ENCODE measurements at places on chromosomes 7 and 10. TPM values are rescaled to one million over a fixed set of nuclear protein-coding genes. Genes with fewer than 3 reads are reported as not detected.

DNA sequence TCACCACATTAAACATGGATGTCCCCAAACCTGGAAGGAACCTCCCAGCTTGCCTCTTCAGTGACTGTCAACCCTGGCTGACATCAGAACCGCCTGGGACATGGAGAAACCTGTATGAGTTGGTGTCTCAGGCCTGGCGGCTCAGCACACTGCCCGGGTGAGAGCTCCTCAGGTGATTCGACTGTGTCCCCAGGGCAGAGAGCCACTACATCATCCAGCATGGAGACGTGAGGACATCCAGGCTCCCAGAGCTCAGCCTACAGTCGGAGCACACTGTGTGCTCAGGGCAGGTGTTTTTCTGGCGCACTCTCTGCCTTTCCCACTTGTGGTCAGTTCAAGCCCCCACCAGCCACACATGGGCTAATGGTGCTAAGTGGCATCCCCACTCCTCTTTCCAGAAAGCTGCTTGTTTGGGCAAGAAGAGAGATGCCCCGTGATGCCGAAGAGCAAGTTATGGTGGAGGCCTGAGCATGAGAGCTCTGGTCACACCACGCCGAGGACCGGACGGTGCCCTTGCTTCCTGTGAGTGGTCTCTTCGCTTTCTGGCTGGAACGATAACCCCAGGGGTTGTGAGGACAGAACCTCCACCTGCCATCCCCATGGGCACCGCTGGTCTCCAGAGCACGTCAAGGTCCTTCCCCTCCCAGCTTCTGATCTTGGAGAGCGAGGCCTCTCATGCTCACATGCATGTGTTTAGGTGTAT, 38.5 kb downstream of the AMZ1 start:
- DNase-seq, result no peak

DNA sequence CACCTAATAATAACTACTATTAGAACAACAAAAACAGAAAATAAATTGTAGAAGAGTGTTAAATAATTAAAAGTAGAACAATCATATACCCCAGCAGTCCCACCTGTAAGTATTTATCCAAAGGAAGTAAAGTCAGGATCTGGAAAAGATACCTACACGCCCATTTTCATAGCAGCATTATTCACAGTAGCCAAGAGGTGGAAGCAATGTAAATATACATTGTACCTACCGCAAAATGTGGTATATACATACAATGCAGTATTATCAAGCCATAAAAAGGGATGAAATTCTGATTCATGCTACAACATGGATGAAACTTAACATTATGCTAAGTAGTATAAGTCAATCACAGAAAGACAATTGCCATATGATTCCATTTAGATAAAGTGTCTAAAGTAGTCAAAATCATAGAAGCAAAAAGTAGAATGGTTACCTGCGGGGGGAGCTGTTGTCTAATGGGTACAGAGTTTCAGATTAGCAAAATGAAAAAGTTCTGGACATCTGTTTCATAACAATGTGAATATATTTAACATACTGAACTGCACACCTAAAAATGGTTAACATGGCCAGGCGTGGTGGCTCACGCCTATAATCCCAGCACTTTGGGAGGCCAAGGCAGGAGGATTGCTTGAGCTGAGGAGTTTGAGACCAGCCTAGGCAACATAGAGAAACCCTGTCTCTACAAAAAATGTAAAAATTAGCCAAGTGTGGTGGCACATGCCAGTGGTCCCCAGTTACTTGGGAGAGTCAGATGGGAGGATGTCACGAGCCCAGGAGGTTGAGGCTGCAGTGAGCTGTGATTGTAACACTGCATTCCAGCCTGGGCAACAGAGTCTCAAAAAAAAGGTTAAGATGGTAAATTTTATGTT, 6.0 kb upstream of the TMED4 start:
- DNase-seq, result peak; percentile 78

- DNase-seq, result no peak
Observed at GRCh38 chr7:86928308-86928707, 131.1 kb downstream of the ELAPOR2 start.

The SLC39A12 gene
- not detected for total RNA-seq

GRCh38 chr10:59078978-59079377, 97.5 kb upstream of the PHYHIPL start:
- DNase-seq, result no peak

DNA sequence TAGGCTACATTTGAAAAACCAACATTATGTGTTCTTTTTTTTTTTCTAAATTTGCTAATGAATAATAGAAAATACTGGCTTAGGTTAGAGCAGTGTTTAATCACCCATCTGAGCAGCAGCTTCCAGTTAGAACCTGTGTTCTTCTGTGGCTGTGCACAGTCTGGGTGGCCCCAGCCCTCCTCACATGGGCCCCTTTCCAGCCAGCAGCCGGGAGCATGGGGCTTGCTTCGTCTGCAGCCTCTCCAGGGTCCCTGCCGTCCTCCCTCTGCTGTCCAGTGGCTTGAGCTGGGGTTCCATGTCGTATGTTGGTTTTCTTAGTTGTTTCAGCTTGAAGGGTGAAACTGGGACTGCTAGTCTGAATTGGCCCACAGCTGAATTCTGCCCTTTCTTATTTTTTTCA, 37.3 kb downstream of the BNIP3 start:
- DNase-seq, result no peak

GRCh38 chr10:97584060-97584797, at the start of gene HOGA1:
Gene HOGA1, plus strand, starts transcription at chr10:97584389. Its CDS starts 315 bp downstream, at chr10:97584704.
- peak; percentile 41 for DNase-seq

DNA sequence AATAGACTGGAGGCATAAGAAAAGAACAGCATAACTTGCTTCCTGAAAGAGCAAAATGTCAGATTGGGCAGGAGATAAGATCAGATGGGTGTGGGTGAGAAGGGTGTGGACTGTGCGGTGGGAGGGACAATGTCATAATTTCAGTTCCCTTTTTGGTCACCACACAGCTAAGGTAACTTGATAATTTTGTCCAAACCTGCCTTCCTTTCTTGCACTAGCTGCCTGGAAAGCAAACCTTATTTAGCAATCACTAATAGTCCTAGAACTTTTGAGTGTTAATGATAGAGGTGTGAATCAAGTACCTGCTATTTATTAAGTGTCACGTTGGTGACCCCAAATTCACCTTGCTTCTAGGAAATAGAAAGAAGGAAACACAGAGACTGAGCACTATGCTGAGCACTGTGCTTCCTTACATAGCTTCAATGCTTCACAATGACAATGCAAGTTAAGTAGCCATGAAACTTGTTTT, 72.4 kb upstream of the SP4 start:
- no peak for DNase-seq

- DNase-seq, result no peak
Observed at GRCh38 chr10:79890469-79890868, 58.4 kb downstream of the SFTPD start.

GRCh38 chr7:80307227-80307856, 172.7 kb downstream of the GNAI1 start:
- DNase-seq, result peak; percentile 71

- no peak for DNase-seq
Observed at GRCh38 chr10:31099664-31100063, 68.0 kb upstream of the ZNF438 start.

DNA sequence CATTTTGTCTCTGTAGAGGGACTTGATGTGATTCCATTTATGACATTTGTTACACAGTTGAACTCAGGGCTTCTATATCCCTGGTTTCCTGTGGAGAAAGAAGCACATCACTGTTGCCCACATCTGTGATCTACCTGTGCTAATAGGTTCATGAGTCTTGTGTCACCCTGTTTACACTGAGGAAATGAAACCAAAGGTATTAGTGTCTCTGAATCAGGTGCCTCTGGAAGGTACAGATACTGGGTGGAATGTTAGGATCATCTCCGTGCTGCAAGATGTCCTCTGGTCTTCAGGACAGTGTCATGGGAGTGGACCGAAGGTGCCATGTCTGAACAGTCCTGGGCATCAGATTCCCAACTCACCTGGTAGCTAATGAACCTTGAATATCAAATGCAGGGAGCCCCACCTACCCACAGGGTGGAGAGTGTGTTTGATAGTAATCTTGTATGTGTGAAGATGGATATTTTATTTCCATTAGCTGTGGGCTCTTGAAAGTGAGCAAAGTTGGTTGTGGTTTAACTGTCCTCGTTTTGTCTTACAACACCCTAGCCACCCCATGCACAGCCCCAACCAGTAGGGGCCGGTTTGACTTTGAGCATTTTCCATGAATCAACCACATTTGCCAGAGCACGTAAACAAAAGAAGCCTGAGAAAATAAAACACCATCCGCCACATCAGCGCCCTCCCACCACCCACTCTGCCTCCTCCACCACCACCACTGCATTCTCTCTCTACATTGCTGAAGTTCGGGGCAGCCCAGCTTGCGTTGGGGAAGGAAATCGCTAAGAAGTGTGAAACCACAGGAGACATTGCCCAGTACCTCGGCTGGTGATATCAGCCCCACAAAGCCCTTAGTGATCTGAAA, 40.7 kb downstream of the TARP start:
- DNase-seq, result peak; percentile 23

- DNase-seq, result no peak
Observed at GRCh38 chr10:79936625-79937615, 12.0 kb downstream of the SFTPD start.

- DNase-seq, result peak; percentile 17
Observed at GRCh38 chr10:69819716-69820506, 18.2 kb downstream of the COL13A1 start.

The UNCX gene
- not detected for total RNA-seq

DNA sequence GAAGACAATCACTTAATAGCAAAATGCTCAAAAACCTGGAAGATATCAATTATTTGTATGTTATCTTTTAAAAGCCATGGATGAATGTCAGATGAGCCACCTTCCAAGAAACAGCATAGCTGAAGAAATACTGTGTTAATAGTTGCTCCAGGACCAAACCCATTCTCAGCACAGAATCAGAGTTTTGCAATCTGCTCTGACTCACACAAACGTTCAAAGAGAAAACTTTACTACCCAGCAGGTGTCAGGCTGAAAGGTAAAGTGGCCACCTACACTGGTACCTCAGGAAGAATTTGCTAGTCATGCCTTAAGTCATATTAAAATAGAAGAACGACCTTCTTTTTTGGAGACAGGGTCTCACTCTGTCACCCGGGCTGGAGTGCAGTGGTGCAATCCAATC, 526.5 kb downstream of the PARD3 start:
- peak; percentile 62 for DNase-seq

DNA sequence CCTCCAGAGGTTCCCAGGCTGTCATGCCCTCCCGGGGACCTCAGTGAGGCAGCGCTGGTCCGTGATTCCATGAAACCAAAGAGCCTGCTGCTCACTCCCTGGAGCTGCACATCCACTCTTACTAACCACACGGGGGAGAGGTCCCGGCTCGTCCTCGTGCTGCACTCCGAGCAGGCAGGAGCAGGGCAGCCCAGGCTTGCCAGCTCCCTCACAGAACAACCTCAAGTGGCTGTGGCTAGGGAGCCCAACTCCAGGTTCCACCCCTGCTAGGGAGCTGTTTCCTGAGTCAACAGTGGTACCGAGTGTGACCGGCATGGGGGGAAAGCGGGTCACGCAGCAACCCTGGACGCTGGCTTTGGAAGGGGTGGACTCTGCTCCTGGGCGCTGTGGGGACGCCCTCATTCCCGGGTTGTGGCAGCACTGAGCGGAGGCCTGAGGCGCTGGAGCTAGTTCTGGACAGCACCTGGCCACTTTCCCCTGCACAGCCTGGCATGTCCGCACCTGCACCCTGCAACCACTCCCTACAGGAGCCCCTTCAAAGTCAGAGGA, 27.9 kb upstream of the PPP2R2D start:
- no peak for DNase-seq

The ST8SIA6 gene
- not detected for total RNA-seq

The INHBA gene
- total RNA-seq, result 65.2 TPM

- no peak for DNase-seq
Observed at GRCh38 chr7:55242613-55243012, 122.5 kb upstream of the LANCL2 start.

GRCh38 chr10:102461187-102462054, 10.1 kb upstream of the C10orf95 start:
- DNase-seq, result peak; percentile 77

DNA sequence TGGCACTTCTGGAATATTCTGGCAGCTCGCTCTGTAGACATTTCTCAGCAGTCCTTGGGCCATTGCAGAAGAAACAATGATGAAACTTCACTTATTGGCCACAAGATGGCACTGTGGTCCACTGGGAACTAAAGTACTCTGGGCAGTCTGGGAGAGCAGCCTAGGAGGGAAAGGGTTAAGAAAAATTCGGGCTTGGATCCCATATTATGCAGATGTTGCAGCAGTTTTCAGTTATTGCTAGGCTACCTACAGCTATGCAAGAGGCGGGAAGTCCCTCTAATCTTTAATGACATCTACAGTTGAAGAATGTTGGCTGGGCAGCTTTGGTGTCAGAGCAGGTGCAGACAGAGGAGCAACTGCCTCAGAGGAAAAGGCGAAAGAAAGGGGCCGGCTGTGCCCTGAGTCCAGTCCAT, 201.7 kb upstream of the PRSS58 start:
- DNase-seq, result peak; percentile 72

The ZPBP gene
- not detected for total RNA-seq

- no peak for DNase-seq
Observed at GRCh38 chr10:62813453-62813852, 2.7 kb downstream of the EGR2 start.

The BTBD16 gene
- not detected for total RNA-seq

DNA sequence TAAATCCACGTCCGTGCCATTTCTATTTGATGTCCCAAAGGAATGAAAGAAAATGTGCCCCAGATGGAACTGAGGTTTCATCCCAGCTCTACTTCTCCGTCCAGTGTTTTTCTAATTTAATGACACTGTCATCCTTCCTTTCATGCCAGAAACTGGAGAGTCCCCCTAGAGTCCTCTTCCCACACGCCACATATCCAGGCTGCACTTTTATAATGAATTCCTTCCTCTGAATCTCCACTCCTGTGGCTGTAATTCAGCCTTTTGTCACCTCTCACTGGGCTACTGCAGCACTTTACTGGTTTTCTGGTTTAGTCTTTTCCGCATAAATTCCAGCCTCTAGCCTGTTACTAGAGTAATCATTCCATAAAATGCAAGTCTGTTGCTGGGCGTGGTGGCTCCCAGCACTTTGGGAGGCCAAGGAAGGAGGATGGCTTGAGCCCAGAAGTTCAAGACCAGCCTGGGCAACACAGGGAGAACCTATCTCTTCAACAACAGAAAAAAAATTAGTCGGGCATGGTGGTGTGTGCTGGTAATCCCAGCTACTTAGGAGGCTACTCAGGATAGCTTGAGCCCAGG, 142.6 kb upstream of the RHEB start:
- no peak for DNase-seq

DNA sequence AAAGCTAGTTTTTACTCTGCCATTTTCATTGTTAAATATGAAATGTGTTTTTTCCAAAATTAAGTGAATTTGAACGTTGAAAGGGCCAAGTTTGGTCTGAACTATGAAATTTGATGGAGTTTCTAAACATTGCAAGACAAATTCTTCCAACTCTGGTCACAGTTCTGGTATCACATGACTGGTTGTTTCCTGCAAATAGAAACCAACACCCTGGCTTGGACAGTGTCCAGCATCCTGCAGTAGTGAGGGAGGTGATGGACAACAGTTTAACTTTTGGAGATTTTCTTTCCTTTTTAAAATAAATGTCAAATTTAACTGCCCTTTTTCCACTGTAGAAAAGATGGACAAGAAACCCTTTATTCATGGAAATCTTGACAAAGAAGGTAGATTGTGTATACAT, 54.8 kb upstream of the AGBL3 start:
- DNase-seq, result peak; percentile 60
